HuH-7 (cell line): ENCODE measurements at places on chromosomes 2 and 18.

GRCh38 chr2:182415771-182416170 lies 11.1 kb downstream of the PDE1A start:
- DNase-seq, result no peak

- DNase-seq, result no peak
These were observed 13.9 kb downstream of the SPATS2L start for GRCh38 chr2:200320344-200320743.

DNA sequence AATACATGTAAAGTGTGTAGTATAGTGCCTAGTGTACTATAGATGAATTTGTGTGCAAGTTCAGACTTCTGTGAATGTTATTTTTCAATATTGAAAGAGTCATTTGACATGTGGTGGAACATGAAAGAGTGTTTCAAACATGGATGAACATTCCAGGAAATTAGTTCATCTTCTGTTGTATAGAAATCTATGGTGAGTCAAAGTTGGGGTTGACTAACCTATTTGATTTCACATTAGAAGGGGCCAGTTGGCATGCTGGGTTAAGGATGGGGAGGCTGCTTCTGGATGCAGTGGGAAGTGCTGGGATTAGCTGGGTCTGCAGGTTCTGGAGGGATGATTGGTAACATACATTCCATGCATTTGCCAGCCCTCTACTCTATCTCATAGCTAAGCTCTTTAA lies 50.6 kb downstream of the LYPD6B start:
- DNase-seq, result no peak

DNA sequence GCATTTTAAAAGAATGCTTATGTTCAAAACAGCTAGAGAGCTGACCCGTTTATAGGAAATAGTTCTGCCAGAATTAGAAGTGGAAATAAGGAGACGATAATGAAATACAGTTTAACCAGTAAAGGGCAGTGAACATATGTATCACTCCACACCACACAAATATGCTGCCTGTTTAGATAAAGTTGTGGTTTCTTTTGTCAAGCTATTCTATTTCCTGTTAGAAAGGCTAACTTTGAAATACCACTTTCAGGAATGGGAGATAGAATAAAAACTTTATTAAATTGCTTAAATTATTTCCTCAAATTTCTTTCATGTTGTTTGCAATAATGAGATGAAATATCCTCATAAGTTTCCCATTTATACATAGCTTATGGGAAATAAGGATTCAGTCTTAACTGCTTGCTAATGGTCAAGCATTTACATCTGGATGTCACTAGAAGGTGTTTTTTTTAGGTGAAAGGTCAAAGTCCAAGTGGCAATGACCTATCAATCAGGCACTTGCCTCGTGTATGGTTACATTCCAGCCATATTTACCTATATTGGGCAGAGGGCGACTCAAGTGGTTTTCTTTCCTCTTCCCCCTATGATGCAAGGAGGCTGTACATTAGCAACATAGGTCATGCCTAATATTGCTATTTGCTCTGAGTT lies 148.9 kb downstream of the ZEB2 start:
- DNase-seq, result no peak

DNA sequence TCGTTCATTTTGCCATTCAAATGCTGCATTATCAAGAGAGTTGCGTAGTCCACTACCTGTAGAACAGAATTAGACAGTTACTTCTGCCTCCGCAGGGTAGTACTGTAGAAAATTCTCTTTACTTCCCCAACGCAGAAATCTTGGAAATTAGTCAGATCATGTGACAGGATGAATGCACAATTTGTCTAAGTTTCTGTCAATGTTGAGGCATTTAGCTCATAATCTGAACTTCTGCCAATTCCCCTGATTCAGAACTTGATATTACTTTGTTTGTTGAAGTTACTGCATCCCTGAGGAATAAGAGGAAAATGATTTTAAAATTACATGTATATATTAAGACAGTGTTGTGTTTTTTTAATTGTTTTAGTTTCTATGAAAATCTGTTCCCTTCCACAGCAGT lies 83.4 kb downstream of the TTC27 start:
- DNase-seq, result no peak

DNA sequence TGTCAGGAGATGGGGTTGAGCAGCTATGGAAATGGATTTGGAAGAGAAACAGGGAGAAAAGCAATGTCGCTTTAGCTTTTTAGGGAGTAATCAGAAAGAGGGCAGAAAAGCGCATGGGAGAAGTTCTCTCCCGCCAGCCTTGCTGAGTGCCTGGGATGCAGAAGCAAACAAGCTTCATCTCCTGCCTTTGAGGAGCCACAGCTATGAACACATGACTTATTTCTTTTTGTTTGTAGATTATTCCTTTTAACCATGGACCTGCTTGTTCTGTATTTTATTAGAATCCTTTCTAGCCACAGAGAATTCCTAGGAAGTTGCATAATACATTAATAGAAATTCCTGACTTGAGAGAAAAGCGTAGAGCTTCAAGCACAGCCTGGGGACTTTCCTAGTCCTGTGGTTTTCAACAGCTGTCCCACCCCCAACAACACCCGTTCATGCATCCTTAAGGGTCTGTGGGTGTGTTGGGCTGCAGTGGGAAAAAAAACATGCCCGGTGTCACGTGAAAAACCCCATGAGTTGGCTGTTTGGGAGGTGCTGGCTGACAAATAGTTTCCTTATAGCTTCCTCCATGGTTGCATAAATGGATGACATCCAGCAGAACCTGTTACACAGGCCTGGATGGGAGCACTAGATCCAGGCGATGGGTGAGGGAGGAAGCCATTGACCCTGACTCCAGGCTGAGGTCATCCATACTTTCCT lies 14.9 kb downstream of the SLC9A4 start:
- no peak for DNase-seq

- no peak for DNase-seq
These were observed 65.8 kb downstream of the THNSL2 start for GRCh38 chr2:88235987-88236386.

DNA sequence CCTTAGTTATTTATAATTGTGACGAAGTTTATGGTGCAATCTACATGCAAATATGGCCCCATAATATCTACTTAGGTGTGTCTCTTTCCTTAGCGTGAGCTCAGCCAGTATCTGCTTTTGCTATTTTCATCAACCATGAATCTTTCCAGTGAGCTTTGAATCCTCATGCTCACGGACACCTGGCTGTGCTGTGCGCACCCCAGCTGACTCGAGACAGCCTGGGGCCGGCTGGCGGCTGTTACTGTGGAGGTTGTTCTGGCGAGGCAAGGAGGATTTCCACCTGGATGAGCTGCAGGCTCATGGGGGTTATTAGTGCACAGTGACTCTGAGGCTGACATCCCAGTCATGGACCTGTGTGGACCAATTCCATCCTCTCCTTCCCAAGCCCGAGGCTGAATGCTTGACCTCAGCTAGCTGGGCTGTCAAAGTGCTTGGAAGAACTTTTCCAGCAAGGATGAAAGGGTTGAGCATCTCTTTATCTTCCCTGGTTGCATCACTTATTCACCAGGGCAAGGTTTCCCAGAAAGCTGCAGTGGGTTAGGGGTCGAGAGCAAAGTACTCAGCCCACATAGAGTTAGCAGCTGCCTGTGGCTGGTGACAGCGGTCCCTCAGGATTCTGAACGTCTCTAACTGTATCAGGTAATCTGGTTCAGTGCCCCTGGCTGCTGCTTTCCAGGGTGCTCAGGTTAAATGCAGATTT lies 141.7 kb downstream of the ARL4C start:
- DNase-seq, result no peak

GRCh38 chr18:62066102-62066818 lies 120.6 kb downstream of the PIGN start:
- no peak for DNase-seq

GRCh38 chr18:78447211-78447610 lies 532.4 kb upstream of the SALL3 start:
- DNase-seq, result no peak

DNA sequence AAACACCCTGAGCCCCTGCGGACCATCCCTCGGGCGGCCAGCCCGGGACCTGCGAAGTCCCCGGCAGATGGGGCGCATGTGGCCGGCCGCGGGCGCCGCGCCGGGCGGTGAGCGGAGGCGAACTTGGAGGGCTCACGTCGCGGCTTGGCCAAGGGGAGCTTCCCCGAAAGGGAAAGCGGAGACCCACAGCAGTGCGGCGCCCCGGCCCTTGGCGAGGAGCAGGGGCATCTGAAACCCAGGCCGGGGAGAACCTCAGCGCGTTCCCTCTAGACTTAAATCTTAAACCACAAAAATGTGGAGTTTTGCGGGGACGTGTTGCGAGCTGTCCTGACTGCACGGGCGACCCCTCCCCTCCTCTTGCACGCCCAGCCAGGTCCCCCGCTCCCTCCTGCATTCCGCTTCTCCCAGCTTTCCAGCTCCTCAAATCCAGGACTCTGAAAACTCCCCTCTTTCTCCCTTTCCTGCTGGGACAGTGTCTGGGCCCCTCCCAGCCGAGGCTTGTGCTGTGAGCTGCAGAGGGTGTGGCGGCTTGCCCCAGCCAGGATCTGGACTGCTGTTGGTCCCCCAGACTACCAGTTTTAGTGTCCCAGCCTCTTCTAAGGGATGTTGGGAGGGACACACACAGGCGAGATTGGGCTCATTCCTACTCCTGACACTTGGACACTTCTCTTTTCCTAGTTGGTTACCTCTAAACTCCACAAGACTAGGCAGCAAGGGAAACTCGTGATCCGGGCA lies 1.3 kb downstream of the FMNL2 start:
- DNase-seq, result peak; percentile 69

DNA sequence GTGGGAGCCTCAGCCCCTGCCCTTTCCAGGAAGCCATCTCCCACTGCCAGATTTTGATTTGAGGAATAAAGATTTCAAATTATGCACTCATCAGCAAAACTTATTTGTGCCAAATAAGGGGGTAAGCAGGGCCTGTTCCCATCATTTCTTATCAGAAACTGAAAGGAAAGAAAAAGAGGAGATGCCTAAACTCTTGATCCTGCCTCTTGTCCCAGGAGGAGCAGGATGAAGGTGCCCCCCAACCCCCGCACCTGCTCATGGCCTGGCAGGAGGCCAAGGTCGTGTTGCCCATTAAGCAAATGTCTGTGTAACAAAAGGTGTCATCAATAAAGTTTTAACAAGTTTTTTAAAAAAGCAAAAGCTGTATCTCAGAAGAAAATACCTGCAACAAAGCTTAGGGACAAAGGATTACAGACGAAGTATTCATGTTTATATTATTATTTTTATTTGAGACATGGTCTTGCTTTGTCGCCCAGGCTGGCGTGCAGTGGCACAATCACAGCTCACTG lies 80.0 kb downstream of the INPP5D start:
- no peak for DNase-seq

- DNase-seq, result no peak
These were observed 135.1 kb upstream of the CTDP1 start for GRCh38 chr18:79544386-79544963.
